ENCODE measurements at places on chromosomes 5 and 9. TPM values are rescaled to one million over a fixed set of nuclear protein-coding genes. Genes with fewer than 3 reads are reported as not detected.

Gene IL5
- total RNA-seq = not detected

Gene SKP2
- total RNA-seq = 52.5 TPM

Gene BTNL8
- total RNA-seq = 0.09 TPM

Gene SLC34A1
- not detected for total RNA-seq

DNA sequence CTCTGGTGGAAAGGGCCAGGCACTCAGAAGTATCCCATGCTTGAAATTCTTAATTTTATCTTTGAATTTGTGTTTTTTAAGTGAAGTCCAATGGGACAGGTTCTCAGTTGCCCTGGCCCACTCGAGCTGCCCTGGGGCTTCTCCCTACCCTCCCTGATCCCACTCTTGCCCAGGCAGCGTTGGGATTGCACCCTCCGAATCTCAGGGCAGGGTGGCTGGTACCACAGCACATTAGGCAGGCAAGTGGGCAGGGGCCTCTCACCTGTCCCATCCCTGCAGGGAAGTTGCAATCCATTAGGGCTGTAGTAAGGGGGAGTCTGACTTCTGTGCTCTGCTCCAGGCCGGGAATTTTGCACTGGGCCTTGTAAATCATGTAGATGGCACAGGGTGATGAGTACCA, 2.7 kb downstream of the RUFY1 start:
- no peak for DNase-seq
- no peak overlapping the region for H3K4me3 ChIP-seq
- H3K27me3 ChIP-seq = no peaks in the 10 kb centered on the region
- peaks cover 8% of the 10 kb centered on the region for H3K36me3 ChIP-seq
- no peak overlapping the region for H3K27ac ChIP-seq

- H3K4me1 ChIP-seq = peaks cover 60% of the 10 kb centered on the region
- H3K27me3 ChIP-seq = no peaks in the 10 kb centered on the region
- DNase-seq = no peak
- H3K27ac ChIP-seq = no peak overlapping the region
These were observed 92.8 kb upstream of the LRRTM2 start for GRCh38 chr5:138967791-138968448.

DNA sequence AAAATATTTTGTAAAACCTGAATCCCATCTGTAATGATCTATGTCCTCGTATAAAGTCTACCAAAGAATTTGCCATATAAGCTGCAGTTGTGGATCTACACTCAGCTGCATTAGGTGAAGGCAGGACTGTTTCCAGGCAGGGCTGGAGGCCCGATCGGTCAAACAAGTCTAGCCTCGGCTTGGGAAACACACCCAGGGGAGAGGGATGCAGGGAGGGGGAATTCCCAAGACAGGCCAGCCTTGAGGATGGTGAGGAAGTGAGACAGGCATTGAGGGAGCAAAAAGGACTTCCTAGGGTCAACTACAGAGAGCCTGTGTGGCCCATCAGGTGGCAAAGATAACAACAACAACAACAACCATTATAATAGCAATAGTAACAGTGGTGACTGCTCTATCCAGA, 174.1 kb upstream of the FSTL4 start:
- H3K36me3 ChIP-seq = no peaks in the 10 kb centered on the region
- H3K27me3 ChIP-seq = peaks cover 2% of the 10 kb centered on the region
- H3K4me3 ChIP-seq = no peak overlapping the region

Gene TMEM232
- total RNA-seq = 2.7 TPM

Gene STPG3
- not detected for total RNA-seq

- no peak overlapping the region for H3K4me3 ChIP-seq
- H3K27me3 ChIP-seq = no peaks in the 10 kb centered on the region
- no peak overlapping the region for H3K27ac ChIP-seq
- peak; percentile 39 for DNase-seq
These were observed 153.3 kb downstream of the ESM1 start for GRCh38 chr5:54832045-54832444.

Gene GFPT2
- total RNA-seq = 11.3 TPM

DNA sequence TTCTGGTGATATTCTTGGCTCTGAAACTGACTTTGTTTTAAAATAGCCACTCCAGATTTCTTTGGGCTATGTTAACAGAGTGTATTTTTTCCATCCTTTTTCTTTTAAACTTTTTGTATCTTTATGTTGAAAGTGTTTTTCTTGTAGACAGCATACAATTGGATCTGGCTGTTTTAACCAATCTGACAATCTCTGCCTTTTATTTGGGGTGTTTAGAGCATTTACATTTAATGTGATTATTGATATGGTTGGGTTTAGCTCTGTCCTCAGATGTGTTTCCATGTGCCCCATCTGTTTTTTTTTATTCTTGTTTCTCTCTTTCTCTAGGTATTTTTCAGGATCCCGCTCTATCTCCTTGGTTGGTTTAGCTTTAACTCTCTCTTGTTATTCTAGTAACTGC, 10.7 kb downstream of the SLC6A18 start:
- H3K27ac ChIP-seq = no peak overlapping the region
- H3K4me3 ChIP-seq = no peak overlapping the region
- no peak for DNase-seq
- no peaks in the 10 kb centered on the region for H3K4me1 ChIP-seq

DNA sequence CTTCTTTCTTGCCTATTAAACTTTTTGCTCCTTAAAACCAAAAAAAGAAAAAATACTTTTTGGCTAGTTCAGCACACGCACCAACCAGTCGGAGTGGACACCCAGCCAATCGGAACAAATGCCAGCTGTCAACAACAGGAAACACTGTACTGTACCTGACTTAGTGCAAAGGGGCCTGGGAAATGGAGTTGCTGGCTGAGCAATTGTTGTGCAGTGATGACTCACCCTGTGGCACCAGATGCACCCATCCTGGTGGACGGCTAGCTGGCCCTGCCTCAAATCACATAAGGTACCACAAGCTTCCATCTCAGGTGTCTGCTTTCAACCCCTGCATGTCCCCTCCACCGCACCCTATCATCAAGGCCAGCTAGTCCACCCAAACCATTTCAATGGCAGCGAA, 20.9 kb downstream of the FOXE1 start:
- no peaks in the 10 kb centered on the region for H3K36me3 ChIP-seq
- no peak for DNase-seq
- no peak overlapping the region for H3K27ac ChIP-seq

- no peak overlapping the region for H3K27ac ChIP-seq
- H3K27me3 ChIP-seq = peaks cover 19% of the 10 kb centered on the region
- peak overlapping the region; percentile 57 for H3K4me3 ChIP-seq
- peak; percentile 89 for DNase-seq
- H3K4me1 ChIP-seq = peaks cover 12% of the 10 kb centered on the region
These were observed 467 bp upstream of the VLDLR start for GRCh38 chr9:2620919-2621721.

DNA sequence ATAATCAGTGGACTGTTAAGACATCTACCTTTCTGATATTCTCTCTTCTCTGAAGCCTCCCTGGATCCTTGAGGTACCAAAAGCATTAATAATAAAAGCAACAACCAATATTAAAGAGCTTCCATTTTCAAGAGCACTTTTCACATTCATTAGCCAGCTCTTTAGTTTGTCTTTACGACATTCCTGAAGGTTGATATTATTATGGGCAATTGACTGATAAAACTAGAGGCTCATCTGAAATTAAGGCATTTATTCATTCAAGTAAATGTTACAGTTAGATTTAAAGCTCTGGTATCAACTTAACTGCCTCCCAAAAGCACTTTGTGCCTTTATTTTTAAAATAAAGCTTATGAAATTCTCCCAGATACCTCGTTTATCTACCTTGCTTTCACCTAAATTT, 199.6 kb downstream of the PLK2 start:
- H3K36me3 ChIP-seq = no peaks in the 10 kb centered on the region
- H3K27me3 ChIP-seq = no peaks in the 10 kb centered on the region

Gene CAVIN4
- 182 TPM for total RNA-seq

Gene IFNA2
- 0.09 TPM for total RNA-seq

Gene ALDH1A1
- total RNA-seq = 24.5 TPM

DNA sequence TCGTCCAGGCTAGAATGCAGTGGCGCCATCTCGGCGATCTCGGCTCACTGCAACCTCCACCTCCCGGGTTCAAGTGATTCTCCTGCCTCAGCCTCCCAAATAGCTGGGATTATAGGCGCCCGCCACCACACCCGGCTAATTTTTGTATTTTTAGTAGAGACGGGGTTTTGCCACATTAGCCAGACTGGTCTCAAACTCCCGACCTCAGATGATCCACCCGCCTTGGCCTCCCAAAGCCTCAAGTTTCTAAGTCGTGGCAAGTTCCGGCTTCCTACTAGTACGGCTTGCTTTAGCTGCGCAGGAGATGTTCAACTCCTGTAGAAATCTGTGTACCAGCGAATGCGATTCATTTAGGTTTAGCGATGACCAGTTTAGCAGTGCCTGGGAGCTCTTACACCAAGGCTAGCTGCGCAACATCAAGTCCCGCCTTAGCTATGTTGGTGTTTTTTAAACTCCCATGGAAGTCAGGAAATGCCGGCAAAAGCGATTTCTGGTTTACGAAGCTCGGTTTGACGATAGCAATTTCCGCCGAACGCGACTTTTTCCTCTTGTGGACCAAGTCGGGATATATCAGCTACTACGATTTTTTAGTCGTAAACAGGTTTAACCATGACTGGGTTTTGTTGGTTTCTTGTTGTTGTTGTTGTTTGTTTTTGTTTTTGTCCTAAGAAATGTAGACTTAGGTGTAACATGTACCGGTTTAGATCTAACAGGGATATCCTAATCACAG, 46.4 kb downstream of the ANXA2R start:
- peaks cover 82% of the 10 kb centered on the region for H3K27me3 ChIP-seq
- peak; percentile 49 for DNase-seq
- peak overlapping the region; percentile 18 for H3K4me3 ChIP-seq
- peaks cover 14% of the 10 kb centered on the region for H3K4me1 ChIP-seq
- peak overlapping the region; percentile 92 for H3K27ac ChIP-seq

DNA sequence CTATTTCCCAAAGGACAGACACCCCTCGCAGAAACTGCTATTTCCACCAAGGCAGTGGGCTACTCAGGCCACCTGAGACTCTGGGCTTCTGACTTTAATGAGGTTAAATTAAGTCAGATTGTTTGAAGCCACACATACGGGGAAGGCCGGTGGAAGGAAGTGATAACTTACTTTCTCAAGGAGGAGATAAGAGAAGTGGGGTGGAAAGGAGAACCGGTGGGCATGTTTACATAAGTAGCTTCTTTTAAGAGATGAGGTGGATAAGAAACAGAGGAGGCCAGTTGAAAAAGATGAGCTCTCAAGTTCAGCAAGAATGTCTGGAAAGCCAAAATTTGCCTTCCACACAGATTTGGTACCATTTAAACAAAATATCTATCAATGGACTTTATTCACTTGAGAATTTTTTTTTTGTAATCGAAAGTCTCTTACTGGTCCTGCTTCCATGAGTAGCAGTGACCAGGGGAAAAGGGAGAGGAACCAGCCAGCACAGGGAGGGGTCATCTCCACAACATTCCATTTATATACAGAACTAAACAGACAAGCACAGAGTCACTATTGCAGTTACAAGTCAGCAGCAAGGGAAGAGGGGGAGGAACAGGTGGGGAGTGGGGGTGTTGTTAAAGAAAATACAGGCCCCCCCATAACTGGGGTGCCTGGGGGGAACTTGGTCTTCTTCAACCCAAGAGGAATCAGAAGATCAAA, 20.0 kb downstream of the CCDC125 start:
- H3K27me3 ChIP-seq = no peaks in the 10 kb centered on the region
- H3K4me1 ChIP-seq = no peaks in the 10 kb centered on the region
- H3K4me3 ChIP-seq = no peak overlapping the region
- H3K36me3 ChIP-seq = no peaks in the 10 kb centered on the region
- no peak overlapping the region for H3K27ac ChIP-seq

All from muscle of leg (tissue), 16 donors.